Hepatic stellate cell (primary cell): ENCODE measurements at places on chromosomes 5 and 9.
A peak's percentile ranks its signal among the peaks of the same experiment; 100 is the strongest.

DNA sequence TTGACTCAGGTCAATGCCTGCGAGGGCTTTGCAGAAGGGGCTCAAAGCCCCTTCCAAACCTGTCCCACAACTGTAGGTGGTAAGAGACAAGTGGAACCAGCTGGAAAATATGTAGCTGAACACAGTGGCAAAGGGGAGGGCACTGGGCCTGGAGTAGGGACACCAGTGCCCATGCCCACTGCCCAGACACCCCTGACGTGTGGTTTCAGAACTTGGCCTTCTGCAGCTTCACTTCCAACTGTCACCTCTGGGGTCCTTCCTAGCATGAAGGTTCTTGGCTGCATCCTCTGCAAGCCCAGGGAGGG, 233.1 kb upstream of the IRX1 start:
- DNase-seq, result no peak

GRCh38 chr5:35117967-35118366, 70.2 kb upstream of the AGXT2 start:
- DNase-seq, result peak; percentile 14

DNA sequence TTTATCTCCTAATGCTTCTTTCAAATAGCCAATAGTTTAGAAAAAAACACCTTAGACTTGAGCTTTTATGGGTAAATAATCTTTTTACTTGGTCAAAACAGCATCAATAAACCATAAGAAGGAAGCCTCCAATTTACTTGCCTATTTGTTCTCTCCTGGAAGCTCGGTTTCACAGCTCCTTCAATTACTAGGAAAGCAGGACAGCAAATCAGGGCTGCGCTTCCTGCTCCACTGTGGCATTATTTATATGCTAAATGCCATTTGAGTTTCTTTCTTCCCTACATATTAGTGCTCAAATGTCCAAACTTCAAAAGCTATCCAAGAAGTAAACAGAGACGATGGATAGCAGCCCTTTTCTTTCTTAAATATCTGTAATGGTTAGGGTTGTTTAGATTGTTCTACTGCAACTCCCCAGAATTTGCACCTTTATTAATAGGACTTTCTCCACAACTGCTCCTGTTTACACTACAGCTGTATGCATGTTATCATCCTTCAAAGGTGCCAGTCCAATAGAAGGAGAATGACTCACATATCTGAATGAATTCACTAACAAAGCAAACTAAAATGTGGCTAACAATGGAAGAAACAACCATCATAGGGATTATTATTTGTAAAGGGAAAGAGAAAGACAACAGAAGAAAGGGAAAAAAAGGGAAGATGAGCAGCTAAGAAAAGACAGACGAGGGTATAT, 58.7 kb downstream of the MED27 start:
- DNase-seq, result no peak

DNA sequence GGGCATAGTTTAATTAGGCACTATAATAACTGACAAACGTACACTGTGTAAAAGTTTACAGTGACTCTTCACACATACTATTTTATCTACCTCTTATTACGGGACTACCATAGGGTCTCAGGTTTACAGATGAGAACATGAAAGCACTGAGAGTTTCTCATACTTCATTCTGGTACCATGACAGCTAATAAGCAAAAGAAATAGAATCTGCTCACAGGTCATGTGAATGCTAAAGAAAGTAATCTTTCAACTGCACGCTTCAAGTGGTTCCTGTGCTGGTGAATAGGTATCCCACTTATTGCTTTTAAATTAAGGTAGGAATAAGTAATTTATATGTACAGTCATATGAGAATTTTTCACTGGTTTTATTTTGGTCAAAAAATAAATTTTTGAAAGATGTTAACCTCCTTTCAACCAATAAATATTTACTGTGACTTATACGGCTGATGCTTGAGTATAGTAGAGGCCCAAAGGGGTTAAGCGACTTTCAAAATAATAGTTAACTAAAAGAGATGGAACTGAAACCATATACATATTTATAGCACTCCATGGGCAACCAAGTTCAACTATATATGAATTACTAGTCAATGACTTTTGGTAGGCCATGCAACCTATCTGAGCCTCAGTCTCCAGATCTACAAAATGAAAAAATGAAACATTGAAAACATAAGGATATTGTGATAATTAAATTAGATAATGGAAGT, 8.1 kb downstream of the CDKN2A start:
- no peak for DNase-seq

DNA sequence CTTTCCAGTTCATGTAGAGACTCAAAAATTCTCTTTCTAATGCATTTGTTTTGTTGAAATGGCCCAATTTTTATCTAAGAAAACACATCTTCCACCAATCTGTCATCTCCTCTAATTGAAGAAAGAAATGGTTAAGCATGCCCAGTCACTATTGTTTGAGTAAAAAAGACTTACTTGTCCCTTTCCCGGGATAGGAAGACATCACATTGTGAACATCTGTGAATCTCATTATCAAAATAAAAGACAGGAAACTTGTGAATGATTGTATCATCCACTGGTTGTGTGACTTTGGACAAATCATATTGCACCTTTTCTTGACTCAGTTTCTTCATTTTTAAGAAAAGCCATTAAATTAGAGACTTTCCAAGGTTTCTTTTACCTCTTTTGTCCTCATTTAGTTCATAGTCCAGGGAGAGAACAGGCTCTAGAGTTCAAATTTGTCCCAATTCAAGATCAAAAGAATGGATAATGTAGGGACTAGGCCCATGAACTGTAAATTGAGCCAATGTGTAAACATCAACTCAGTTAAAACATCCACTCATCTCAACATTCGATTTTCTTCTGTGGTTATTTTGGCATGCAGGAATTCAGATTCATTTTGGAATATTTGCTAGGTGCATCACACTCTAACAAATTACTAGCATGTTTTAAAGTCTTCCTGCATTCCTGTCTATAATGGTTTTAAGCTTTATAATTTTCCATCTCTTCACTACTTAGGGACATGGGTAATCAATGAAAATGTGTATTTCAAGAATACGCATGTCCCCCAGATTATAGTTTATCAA, 838.0 kb upstream of the WWC1 start:
- no peak for DNase-seq

- no peak for DNase-seq
Observed at GRCh38 chr5:169435506-169436229, 134.7 kb upstream of the SLIT3 start.

GRCh38 chr5:40356248-40356647, 323.5 kb upstream of the PTGER4 start:
- no peak for DNase-seq

DNA sequence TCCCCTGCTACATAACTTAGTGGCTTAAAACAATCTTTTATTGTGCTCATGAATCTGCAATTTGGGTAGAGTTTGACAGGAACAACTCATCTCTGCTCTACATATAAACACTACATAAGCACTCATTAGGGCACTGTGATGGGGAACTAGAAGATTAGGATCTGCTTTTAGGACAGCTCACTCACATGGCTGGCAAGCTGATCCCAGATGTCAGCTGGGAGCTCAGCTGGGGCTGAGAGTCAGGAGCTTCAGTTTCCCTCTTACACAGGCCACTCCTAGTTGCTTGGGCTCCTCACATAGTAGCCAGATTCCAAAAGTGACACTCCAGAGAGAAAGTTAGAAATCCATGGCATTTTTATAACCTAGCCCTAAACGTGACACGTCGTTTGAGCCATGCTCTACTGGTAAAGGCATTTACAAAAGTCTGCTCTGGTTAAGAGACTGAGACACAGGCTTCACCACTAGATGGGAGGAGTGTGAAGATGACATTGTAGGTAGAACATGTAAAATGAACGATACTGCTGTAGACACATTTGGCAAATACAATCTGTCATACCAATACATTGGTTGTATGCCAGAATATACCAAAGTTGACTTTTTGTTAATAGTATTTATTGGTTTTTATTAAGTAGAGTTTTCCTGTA, 23.6 kb downstream of the SCAI start:
- DNase-seq, result no peak

- no peak for DNase-seq
Observed at GRCh38 chr5:1745123-1745795, 54.4 kb downstream of the MRPL36 start.

GRCh38 chr9:4152876-4153275, 147.0 kb downstream of the GLIS3 start:
- no peak for DNase-seq

DNA sequence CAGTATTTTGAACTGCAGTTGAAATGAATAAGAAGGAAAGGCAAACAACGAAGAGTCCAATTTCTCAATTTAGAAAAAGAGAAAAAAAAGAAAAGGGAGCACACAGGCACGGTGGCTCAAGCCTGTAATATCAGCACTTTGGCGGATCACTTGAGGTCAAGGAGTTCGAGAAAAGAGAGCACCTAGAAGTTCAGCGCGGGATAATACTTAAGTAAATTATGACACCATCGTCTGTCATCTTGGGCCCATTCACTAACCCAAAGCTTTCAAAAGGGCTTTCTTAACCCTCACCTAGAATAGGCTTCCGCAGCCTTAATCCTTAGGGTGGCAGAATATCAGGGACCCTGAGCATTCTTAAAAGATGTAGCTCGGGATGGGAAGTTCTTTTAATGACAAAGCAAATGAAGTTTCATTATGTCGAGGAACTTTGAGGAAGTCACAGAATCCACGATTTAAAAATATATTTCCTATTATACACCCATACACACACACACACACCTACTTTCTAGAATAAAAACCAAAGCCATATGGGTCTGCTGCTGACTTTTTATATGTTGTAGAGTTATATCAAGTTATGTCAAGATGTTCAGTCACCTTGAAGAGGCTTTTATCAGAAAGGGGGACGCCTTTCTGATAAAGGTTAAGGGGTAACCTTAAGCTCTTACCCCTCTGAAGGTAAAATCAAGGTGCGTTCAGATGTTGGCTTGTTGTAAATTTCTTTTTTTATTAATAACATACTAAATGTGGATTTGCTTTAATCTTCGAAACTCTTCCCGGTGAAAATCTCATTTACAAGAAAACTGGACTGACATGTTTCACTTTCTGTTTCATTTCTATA, 602 bp upstream of the CD274 start:
- no peak for DNase-seq

DNA sequence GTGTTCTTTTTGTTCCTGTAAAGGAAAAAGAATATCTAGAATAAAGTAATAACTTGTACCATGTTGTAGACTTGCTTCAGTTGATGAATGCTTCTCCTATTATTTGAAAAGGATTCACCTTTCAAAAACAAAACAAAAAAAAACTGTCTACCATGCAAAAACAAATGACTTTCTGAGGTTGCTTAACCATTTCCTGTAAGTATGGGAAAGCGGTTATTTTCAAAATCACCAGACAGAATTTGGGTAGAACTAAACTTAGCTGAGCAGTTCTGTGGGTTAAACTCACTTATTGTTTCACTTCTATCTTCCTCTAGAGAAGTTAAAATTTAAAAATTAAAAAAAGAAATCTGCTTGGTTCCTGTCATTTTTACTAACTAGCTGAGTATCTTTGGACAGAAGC, 25.2 kb downstream of the LNPEP start:
- DNase-seq, result no peak

DNA sequence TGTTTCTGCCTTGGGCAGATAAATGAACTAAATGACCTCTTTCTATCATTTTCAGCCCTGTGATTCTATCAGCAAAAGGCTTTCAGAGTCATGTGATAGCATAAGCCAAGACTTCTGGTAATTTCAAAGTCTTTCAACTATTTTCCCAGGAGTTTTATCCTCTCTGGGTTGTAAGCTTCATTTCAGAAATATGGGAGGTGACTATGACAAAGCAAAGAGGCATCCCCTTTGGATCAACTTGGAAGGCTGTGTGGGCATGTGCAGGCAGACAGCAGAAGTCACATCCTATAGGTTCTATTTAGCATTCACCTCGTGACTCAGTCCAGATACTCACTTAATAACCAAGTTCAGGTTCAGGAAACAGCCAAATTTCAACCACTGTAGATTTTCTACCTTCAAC, 149.0 kb upstream of the FST start:
- no peak for DNase-seq

- DNase-seq, result no peak
Observed at GRCh38 chr5:55484531-55484930, 50.2 kb downstream of the PLPP1 start.

- no peak for DNase-seq
Observed at GRCh38 chr5:179880066-179880650, 21.5 kb upstream of the MRNIP start.

DNA sequence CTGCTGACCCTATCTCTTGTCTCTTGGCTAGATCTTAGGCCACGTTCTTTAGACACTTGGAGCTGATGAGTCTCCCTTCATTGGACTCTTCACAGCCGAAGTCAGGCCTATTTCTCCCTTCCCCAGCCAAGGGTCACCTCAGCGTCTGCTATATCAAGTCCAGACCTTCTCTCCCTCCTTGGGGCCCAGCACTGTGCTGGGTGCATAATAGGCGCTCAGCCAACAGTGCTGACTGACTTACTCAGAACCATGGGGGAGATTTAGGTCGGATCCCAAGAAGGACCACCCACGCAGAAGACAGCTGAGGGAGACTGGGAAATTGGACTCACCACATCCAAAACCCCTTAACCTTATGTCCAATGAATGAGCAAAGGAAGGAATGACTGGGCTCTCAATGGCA, 5.6 kb upstream of the AMBP start:
- DNase-seq, result no peak

GRCh38 chr9:112624711-112625707, 92.9 kb downstream of the INIP start:
- DNase-seq, result no peak

DNA sequence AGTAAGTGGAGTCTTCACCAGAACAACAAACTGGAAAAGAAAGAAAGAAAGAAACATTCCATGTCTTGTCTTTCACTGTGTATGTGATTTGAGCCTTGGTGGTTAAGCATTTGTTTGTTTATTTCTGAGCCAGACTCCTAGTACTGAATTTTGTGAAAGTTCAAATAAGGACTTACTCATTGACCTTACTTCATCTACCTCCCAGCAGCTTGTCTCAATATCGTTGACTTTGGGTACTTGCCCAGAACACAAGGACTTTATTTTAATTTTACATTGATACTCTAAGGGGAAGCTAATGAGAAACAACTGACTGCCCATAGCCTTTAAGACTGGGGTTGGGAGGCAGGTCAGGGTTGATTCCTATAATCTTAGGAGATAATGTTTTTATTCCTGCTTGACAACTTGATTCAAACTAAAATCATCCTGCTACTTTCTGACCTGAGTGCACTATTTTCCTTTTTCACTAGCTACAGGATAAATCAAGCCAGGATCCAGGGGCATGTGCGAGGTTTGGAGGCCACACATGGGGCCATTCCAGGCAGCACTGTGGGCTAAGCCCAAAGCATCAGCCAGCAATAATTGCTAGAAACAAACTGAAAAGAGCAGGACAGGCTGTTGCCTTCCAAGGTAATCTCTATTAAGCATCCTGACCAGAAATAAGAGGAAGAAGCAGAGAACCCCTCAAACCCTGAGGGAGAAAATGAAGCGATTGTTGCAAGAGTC, 138.9 kb upstream of the RUSC2 start:
- DNase-seq, result peak; percentile 17

DNA sequence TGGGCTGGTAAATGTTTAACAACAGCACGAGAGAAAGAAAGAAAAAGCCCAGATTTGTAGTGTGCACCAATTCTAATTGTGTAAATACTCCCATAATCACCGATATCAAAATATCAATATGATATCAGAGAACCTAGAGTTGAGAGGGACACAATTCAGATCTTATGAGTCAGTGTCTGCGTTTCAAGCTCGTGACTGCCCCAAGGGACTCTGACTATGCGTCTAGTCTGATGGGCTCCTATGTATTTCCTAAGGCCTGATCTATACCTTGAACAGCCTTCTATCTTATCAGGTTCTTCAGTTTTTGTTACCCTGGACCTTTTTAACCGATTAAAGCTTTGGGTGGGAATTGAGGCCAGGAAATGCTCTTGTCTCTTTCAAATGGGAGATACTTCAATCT, 243.0 kb upstream of the SLC24A2 start:
- DNase-seq, result no peak

- DNase-seq, result peak; percentile 8
Observed at GRCh38 chr5:62206150-62206829, 99.7 kb upstream of the KIF2A start.
